ENCODE measurements at places on chromosomes 11 and 22.

DNA sequence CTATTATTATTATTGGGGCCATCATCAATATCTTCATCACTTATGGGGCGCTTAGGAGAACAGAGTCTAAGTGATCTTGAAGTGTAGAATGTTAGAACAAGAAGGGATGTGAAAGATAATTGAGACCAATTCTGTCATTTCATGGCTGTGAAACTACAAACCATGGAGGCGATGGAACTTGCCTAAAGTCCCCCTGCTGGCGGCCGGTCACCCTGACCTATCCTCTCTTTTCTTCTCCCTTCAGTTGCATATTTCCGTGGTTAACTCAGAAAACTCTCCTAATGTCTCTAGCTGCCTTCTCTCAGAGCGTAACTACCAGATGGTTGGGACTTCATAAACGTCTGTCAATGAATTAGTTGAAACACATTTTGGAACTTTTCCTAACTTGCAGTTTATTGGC, 6.6 kb upstream of the OR4B1 start:
- DNase-seq, result no peak

- peak; percentile 70 for DNase-seq
Observed at GRCh38 chr22:38202437-38203089, 769 bp downstream of the MAFF start.

DNA sequence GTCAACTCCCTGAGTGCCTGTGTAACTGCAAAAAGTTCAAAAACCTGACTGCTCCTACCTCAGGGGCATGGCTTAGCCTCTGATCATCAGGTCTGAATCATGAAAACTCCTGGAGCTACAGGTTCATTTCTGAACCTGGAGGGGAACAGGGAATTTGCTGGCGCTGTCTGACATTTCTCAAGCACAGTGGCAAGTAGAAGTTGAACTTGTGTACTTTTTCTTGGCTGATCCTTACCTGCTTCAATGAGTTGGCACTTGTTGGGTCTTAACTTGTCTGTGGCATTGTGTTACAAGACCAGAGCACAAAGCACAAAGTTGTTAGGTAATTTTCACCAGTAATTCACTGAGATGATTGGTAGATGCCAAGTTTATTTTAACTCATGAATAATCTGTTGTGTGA, 3.3 kb downstream of the TMEM109 start:
- DNase-seq, result no peak

DNA sequence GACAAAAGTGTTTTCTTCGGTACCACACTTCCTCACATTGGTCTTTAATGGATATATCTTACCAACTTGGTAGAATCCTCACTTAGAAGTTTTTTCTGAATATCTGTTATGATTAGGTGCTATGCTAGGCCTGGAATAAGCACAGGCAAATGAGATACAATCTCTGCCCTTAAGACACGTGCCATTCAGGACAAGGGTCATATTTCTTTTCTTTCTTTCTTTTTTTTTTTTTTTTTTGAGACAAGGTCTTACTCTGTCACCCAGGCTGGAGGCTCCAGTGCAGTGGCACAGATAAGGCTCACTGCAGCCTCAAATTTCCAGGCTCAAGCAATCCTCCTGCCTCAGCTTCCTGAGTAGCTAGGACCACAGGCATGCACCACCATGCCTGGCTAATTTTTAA, 23.0 kb downstream of the WBP2NL start:
- no peak for DNase-seq

DNA sequence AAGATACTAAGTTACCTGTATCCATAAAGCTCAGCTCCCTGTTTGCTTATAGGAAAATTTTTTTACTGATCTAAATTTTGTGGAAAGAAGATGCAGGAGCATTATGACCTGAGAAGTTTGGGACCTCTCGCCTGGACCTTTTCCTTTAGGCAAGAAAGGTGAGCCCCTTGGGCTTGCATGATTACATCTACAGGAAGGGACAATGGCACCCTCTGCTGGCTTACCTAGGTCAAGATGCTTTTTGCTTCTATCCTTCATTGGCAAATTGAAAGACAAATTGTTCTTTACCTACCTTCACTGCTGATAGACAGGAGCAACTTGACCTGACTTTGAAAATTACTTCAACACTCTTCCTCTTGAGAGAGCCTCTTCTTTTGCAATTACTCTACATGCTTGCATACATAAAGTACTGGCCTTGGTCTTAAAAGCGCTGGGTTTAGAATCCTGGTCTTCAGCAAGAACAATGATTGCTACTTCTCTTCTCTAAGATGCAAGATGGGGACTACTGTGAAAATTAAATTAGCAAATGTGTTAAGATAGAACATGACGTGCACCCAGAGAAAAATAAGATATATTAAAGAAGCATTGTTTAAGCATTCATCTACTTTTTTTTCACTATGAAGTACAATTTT, 147.2 kb downstream of the TRPC6 start:
- no peak for DNase-seq

- DNase-seq, result no peak
Observed at GRCh38 chr11:8760896-8761295, 78.3 kb downstream of the RPL27A start.

- no peak for DNase-seq
Observed at GRCh38 chr22:33564683-33565082, 355.6 kb downstream of the LARGE1 start.

DNA sequence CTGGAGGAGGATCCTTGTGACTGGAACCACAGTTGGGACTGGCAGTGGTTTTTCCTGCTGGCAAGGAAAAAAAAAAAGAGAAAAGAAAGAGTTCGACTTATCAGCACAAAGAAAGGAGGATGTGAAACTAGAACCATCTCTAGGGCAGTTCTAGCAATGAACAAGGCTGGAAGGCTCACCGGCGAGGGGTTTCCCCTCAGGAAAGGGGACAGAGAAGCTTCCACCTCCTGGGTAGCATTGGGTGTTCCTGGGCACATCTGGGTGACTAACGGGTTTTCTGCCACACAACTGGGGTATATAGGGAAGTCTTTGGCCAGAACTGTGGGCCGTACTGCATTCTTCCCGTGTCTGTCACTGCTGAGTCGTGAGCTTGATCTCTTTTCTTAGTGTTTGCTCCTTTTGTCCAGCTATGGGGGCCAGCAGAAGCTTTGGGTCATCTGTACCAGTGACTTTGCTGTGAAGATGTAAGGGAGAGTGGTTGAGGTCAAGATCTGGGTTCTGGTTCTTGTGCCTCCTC, 109.4 kb upstream of the OR4B1 start:
- DNase-seq, result peak; percentile 20

- peak; percentile 41 for DNase-seq
Observed at GRCh38 chr22:22955866-22956535, 68.4 kb downstream of the IGLL5 start.
